ENCODE measurements at places on chromosomes 13 and 19. TPM values are rescaled to one million over a fixed set of nuclear protein-coding genes. Genes with fewer than 3 reads are reported as not detected.

ZNF492 gene
- 0.11 TPM for total RNA-seq

GPR18 gene
- not detected for total RNA-seq

CGB1 gene
- total RNA-seq, result not detected

CRB3 gene
- not detected for total RNA-seq

CIRBP gene
- total RNA-seq, result 219 TPM

TYROBP gene
- 28.3 TPM for total RNA-seq

Data from Right ventricle myocardium superior (tissue), 1 donor.